ENCODE measurements at places on chromosomes 2 and 18. TPM values are rescaled to one million over a fixed set of nuclear protein-coding genes. Genes with fewer than 3 reads are reported as not detected.

The STAMBP gene
- total RNA-seq: 23.3 TPM

The VRK2 gene
- 30.1 TPM for total RNA-seq

The SUCLG1 gene
- 77.2 TPM for total RNA-seq

The RALB gene
- total RNA-seq: 53.6 TPM

The SANBR gene
- total RNA-seq: 8.5 TPM

The ALLC gene
- total RNA-seq: not detected

The CXCR1 gene
- not detected for total RNA-seq

The NCOA1 gene
- total RNA-seq: 13.5 TPM

The VWA3B gene
- total RNA-seq: not detected

The EPB41L3 gene
- total RNA-seq: 130 TPM

The LINC00305 gene
- not detected for total RNA-seq

The DAW1 gene
- total RNA-seq: 2.0 TPM

The SH3BP4 gene
- 32.7 TPM for total RNA-seq

The NAT8 gene
- not detected for total RNA-seq

The XDH gene
- total RNA-seq: 1.1 TPM

The LAMA3 gene
- 3.9 TPM for total RNA-seq

The MROH2A gene
- total RNA-seq: not detected

The KCNS3 gene
- 1.1 TPM for total RNA-seq

The HAAO gene
- 0.37 TPM for total RNA-seq

The CENPA gene
- total RNA-seq: 16.0 TPM

The MBOAT2 gene
- total RNA-seq: 16.2 TPM

The ZNF521 gene
- total RNA-seq: 41.1 TPM

The PTPRN gene
- 0.98 TPM for total RNA-seq

The AGXT gene
- not detected for total RNA-seq

The TUBA3E gene
- total RNA-seq: not detected

The RAPGEF4 gene
- total RNA-seq: under 0.01 TPM

The SERPINB13 gene
- not detected for total RNA-seq

The SNTG2 gene
- total RNA-seq: not detected

The SERPINB5 gene
- not detected for total RNA-seq

The MZT2A gene
- total RNA-seq: 45.2 TPM

Measured in subcutaneous preadipocyte (primary cell).